Activated naive CD8-positive, alpha-beta T cell treated with anti-CD3 and anti-CD28 coated beads for 36 hours (primary cell): ENCODE measurements at places on chromosomes 5 and 9. TPM values are rescaled to one million over a fixed set of nuclear protein-coding genes. Genes with fewer than 3 reads are reported as not detected.

The RGS7BP gene
- total RNA-seq = not detected

The CDC14B gene
- total RNA-seq = 0.70 TPM

The COL27A1 gene
- total RNA-seq = 12.2 TPM

The PCA3 gene
- not detected for total RNA-seq

The AIF1L gene
- 0.92 TPM for total RNA-seq

The GABRB2 gene
- not detected for total RNA-seq

The ANKRD55 gene
- 0.23 TPM for total RNA-seq

The CCL28 gene
- total RNA-seq = 11.9 TPM

The GABRA6 gene
- not detected for total RNA-seq

The PCDHB14 gene
- not detected for total RNA-seq

The SLC6A7 gene
- not detected for total RNA-seq

The TAF1L gene
- 0.04 TPM for total RNA-seq

The CERCAM gene
- 2.2 TPM for total RNA-seq

The LEAP2 gene
- total RNA-seq = 1.8 TPM

The FBLL1 gene
- not detected for total RNA-seq

The PCDH12 gene
- 1.5 TPM for total RNA-seq

The CNTNAP3 gene
- not detected for total RNA-seq

The FAXDC2 gene
- total RNA-seq = 0.08 TPM

The TMC1 gene
- total RNA-seq = not detected

The SLCO6A1 gene
- not detected for total RNA-seq

The SIL1 gene
- total RNA-seq = 21.4 TPM

The PCDHB5 gene
- total RNA-seq = not detected

The SLIT3 gene
- 0.43 TPM for total RNA-seq

The CKMT2 gene
- not detected for total RNA-seq

The RGS3 gene
- total RNA-seq = 61.7 TPM
